ENCODE measurements at places on chromosomes 4 and X.

DNA sequence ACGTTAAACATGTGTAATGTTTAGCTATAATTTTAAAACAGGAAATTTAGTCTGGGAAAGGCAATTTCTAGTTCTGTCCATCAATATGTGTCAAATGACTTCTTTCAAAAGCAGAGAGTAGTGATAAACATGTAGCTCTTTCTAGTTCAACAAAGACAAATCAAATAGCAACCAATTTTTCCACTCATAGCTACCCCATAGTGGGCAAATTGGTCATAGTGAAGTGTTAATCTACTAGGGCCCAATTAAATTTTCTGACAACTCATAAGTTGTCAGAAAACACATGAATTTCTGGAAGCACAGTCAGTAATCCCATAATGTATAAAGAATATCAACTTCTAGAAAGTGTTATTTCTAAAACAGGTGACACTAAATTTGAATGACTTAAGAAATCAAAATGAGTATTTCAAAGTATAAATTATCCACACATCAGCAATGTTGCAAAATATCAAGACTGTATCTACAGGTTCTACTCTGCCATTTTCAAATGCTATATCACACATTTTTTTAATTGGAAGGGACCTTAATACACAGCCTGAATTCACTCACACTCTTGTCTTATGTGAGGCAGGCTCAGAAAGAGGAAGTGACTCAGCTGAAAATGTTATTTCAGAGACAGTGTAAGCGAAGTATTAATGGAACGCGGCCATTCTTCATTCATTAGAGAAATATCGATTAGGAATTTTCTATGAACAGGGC is 7.7 kb downstream of the OCIAD2 start:
- DNase-seq: no peak

- no peak for DNase-seq
Observed at GRCh38 chr4:71841336-71841735, 57.5 kb upstream of the GC start.

- no peak for DNase-seq
Observed at GRCh38 chr4:133084421-133084820, 64.7 kb upstream of the PCDH10 start.

DNA sequence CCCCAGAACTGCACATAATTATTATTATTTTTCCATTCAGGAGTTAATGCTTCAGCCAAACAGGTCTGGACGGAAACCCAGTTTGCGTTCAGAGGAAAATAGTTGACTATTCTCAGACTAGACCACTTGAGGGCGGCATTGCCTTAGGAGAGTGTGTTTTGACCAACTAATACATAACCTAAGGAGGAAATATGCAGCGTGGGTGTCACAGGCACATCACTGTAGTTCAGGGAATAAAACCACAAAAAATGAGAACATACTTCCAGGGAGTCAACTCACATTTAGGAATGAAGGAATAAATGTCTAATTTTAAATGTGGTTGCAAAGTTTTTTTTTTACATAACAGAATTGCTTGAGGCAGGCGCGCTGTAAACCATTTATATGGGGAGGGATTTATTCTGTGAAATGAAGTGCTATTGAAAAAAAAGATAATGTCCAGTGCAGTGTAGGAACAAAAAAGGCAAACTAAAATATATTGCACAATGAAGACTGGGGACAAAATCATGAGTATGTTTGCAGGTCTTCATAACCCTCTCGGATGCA is 93.3 kb downstream of the SYNPO2 start:
- DNase-seq: peak; percentile 62

DNA sequence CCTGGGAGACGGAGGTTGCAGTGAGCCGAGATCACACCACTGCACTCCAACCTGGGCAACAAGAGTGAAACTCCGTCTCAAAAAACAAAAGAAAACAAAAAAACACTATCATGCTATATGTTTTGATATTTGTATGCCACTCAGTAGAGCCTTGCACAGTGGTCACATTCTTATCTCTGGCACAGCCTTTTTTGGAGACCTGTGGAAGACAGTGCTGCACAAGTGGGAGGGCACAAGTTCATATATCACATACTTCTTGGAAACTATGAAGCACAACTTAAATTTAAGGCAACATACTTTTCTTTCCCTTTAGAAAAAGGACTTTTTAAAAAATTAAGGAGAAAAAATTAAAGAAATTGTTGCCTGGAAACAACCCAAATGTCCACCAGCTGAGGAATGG is 14.4 kb upstream of the S100G start:
- no peak for DNase-seq

DNA sequence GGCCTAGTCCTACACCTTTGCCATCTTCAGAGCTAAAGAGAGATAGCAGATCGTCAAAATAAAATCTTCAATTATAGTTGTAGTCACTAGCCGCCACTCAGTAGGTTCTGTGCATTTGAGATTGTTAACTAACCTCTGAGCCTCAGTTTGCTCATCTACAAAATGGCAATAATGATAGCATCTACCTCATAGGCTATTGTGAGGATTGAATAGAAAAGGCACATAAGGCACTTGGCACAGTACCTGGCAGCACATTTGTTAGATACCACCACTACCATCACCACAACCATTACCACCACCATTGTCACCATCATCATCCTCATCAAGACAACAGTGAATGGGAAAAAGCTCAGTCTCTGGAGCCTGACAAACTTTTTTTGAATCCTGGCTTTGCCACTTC is 134.6 kb downstream of the AMMECR1 start:
- no peak for DNase-seq

- DNase-seq: no peak
Observed at GRCh38 chr4:19684084-19684483, 567.6 kb upstream of the SLIT2 start.

GRCh38 chr4:20724915-20725314 is 24.7 kb downstream of the PACRGL start:
- DNase-seq: no peak

- no peak for DNase-seq
Observed at GRCh38 chr4:8108261-8108660, 50.4 kb downstream of the ABLIM2 start.

- no peak for DNase-seq
Observed at GRCh38 chrX:74230094-74230493, 73.9 kb upstream of the ZCCHC13 start.

- DNase-seq: no peak
Observed at GRCh38 chr4:153651587-153651986, 32.5 kb upstream of the TLR2 start.
